Stimulated activated CD4-positive, alpha-beta T cell treated with anti-CD3 and anti-CD28 coated beads, Interleukin-4, amount 100 ng/mL, for 1 hour (primary cell): ENCODE measurements at places on chromosomes 7 and 10.

- no peak for DNase-seq
Observed at GRCh38 chr7:36128448-36129047, 24.5 kb upstream of the EEPD1 start.

GRCh38 chr7:42097752-42098151 is 139.3 kb downstream of the GLI3 start:
- no peak for DNase-seq

DNA sequence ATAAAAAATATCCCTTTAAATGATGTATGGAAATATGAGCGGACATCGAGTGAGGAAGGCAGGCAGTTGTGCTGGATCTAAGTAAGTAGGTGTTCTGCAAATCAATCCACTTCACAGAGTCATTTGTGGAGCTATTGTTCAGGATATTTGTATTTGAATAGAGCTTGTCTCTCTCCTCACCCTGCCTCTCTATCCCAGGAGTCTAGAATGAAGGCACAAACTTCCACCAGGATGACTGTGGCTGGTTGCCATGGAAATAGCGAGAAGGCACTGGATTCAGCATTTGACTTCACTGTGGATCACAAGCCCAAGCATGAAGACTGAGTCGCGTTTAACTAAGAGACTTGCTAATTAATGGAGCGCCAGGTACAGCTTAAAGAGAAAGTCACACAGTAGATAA is 53.2 kb downstream of the NPY start:
- no peak for DNase-seq

GRCh38 chr7:132485600-132486273 is 90.5 kb downstream of the PLXNA4 start:
- no peak for DNase-seq

- peak; percentile 34 for DNase-seq
Observed at GRCh38 chr7:107463139-107464078, 6.4 kb upstream of the GPR22 start.

GRCh38 chr7:70092314-70093204 is 494.3 kb downstream of the AUTS2 start:
- no peak for DNase-seq

GRCh38 chr7:116873619-116874018 is 11.2 kb downstream of the CAPZA2 start:
- DNase-seq: no peak

- DNase-seq: no peak
Observed at GRCh38 chr10:15763006-15763405, 43.3 kb upstream of the ITGA8 start.

GRCh38 chr10:127881262-127881661 is 11.5 kb downstream of the CLRN3 start:
- no peak for DNase-seq

DNA sequence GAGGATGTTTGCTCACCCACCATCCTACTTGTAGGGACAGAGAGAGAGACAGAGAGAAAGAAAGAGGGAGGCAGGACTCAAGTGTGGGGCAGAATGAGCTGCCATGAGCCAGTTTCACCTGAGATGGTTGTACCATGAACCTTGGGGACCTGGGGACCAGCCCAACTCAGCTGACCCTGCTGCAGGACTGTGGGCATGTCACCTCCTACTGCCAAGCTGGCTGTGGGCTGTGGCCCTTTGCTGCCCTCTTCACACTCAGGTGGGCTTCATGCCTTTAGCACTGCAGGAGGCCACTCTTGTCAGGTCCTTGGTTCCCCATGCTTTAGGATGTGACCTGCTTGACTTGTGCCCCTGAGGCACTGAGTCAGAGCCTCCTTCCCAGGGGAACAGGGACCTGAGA is 108.2 kb upstream of the PCBD1 start:
- no peak for DNase-seq

DNA sequence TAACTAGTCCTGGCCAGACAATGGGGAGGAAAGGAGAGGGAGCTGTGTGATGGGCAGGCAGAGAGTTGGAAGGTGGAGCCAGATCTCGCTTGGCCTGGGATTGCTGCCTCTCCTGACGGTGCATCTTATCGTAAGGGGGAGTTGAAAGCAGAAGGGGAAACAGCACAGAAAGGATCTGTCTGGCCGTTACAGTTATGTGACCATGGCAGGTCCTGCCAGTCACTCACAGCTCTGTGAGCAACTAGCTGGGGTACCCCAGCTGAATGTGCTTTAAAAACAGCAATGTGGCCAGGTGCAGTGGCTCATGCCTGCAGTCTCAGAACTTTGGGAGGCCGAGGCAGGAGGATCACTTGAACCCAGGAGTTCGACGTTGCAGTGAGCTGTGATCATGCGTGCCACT is 8.1 kb downstream of the BLVRA start:
- no peak for DNase-seq

GRCh38 chr7:117619681-117620080 is 139.9 kb downstream of the CFTR start:
- no peak for DNase-seq

GRCh38 chr10:63437116-63437949 is 28.4 kb downstream of the JMJD1C start:
- no peak for DNase-seq

DNA sequence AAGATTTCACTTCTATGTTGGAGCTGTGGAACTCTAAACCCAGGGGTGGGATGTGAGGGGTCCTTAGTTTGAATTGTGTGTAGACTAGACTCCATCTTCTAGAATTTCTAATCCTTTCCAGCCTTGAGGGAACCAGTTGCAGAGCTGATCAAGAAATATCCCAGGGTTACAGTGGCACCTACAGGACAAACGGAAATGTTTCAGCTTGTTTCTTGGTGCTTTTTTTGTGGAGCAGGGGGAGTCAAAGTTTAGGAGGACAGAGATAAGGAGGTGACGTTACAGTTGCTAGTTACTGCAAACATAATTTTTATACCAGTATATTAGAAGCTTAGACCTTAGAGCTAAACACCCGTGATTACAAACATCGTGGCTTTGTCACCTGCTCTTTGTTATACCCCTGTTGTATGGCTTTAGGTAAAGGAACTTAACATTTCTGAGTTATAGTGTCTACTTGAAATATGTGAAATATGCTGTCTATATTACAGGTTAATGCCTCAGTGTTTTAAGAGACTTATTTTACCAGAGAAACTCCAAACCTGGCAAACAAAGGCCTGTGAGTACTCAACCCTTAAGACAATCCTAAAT is 84.5 kb upstream of the DYNC1I1 start:
- DNase-seq: no peak

- DNase-seq: no peak
Observed at GRCh38 chr7:137888241-137888640, 41.5 kb upstream of the DGKI start.

- DNase-seq: no peak
Observed at GRCh38 chr7:90886416-90886815, 290.3 kb downstream of the CDK14 start.

DNA sequence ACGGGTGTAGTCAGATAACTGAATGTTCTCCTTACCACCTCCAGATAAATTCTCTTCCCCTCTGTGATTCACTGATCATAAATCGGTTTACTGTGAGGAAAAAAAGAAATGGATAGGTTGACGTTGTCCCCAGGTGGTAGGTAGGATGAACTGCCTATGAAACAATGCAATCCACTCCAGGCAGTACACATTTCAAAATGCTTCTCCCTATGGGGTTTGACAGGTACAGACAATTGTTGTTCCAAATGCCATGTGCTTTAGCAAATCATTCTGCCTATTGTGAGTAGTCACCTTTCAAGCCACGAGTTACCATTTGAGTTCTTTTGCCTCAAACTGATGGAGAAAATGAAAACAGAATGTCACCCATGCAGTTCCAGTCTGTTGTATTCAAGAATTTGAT is 21.8 kb downstream of the VIM start:
- no peak for DNase-seq

- DNase-seq: no peak
Observed at GRCh38 chr7:111919631-111920179, 286.5 kb downstream of the DOCK4 start.
